ENCODE measurements at places on chromosomes 5 and 9.

DNA sequence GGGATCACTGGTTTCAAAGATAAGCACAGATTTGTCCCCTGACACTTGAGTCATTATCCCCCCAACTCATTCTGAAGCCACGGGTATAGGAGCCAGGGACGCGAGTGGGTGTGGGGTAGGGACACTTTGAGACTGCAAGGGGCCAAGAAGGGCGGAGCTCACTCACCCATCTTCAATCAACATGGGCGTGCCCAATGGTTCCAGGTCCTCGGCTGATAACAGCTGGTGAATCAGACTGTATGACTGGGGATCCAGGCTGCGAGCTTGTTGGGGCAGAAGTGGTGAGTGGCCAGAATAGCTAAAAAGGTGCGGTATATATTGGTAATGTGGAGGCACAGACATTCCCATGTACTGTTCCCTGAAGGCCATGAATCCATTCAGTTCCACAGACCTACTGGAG, 30.7 kb upstream of the NR5A1 start:
- DNase-seq = no peak

- no peak for DNase-seq
Observed at GRCh38 chr5:23445573-23445972, 61.8 kb upstream of the PRDM9 start.

DNA sequence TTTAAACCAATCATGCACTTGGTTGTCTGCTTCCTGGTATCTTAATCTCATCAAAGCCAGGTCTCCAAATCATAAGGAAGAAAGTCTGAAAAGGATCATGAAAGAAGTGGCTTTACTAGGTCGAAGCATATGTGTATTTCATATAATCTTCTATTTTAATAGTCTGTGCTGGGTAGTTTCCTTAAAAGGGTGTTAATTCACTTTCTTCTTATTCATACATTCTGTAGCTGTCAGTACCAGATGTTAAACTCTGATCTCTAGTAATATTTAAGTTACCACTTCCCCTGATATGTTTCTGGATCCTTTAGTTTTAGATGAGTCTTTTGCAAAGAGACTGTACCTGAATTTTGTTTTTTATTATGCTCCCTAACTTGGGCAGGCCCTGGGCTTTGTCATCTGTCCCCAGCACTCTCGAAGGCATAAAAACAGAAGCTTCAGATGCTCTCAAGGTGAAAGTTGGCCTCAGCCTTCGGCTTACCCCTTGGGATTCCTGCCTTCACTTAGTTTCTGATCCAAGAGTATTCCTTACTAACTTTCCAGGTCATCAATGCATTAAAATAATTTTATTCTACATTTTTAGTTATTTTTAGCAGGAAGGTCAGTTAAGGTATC, 15.0 kb upstream of the LNPEP start:
- DNase-seq = no peak

- no peak for DNase-seq
Observed at GRCh38 chr5:157748760-157749461, 5.4 kb downstream of the LSM11 start.

GRCh38 chr5:10367579-10367978, 14.1 kb downstream of the MARCHF6 start:
- DNase-seq = no peak

- DNase-seq = no peak
Observed at GRCh38 chr9:127734247-127734746, 797 bp downstream of the TOR2A start.

- no peak for DNase-seq
Observed at GRCh38 chr5:26553079-26553478, 485.3 kb downstream of the CDH9 start.

DNA sequence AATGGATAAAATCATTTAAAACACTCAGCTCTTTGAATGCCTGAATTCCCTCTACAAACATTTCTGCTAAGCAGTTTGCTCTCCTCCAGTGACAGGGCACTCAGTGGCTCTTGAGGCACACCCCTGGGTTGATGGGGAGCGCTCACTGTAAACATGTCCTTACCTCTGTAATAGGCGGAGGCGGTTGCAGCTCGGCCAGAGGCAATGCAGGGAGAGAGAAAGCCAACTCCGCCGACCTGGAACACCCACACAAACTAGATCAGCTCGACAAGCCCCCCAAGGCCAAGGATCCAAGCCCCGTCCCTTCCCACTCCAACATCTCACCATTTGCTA, 329 bp downstream of the CDC23 start:
- DNase-seq = no peak

GRCh38 chr5:522899-523440, 1.3 kb downstream of the SLC9A3 start:
- DNase-seq = no peak

DNA sequence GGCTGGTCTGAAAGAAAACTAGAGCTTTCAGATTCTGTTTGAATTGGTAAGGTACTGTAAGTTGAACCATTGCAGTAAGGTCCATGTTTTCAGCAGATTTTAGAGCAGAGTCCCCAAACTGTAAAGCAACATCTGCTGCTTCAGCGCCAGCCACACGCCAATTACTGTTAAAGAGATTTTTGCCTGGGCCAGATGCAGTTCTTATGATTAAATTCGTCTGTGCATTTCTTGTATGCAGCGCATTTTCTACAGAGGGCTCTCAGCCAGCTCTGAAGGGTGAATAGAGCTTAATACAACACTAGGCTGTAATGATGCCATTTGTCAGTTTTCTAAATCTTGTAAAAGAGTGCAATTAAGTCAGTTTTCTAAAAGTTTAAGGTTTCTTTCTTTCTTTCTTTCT, 246.3 kb downstream of the COX7C start:
- no peak for DNase-seq

GRCh38 chr5:169805937-169806700, 169.0 kb downstream of the DOCK2 start:
- no peak for DNase-seq

DNA sequence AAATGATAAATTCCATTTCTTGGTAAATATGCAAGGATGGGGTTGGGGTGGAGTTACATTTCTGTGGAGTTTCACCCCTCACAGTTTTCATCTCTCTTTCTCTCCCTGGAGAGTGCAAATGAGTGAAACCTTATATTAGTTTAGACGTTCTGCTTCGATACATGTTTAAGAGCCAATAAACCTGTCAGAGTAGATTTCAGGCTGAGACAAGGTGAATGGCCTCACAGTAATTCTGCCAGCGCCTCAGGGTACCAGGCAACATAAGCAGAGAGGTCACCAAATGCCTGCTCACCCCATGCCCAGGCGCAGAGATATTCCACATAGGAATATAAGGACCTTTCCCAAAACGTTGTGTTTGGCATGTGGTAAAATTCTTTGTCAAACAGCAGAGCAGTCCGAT, 154.9 kb upstream of the VLDLR start:
- no peak for DNase-seq

- DNase-seq = no peak
Observed at GRCh38 chr9:126615245-126615790, 1.6 kb downstream of the LMX1B start.

DNA sequence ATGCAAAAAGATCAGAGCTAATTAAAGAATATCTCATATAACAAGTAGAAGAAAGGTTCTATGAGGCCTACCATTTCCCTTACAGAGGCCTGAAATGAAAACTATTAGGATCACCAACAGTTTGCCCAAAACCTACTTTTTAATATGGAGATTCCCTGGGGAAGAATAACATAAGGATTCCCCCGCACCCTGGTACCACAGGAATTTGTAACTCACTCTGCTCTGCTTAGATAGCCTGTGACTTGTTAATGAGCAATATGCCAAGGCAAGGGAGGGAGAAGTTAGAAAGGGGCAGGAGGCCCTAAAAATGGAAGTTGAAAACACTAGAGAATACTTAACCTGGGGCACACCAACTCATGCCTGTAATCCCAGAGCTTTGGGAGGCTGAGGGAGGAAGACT, 107.0 kb downstream of the CDH6 start:
- no peak for DNase-seq

Measured in sciatic nerve (tissue), 2 donors.